ENCODE measurements at places on chromosomes 13 and 19.

DNA sequence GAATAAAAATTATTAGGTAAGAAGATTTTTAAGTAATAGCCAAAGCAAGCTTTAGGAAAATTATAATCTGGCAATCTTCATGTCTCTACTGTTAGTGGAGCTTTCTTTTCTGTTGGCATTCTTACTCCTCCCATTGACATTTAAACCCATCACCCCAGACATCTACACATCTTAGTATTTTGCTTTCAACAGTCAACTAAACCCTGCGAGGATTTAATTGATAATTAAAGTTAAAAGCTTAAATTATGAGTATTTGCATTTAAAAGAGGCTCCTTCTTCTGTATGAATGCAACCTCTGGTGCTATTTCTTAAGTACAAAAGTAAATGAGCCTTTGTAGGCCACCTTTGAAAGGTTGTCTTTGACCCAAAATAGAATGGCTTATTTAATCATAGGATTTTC lies 148.1 kb downstream of the DACH1 start:
- no peak for DNase-seq

GRCh38 chr13:100039740-100040139 lies 49.2 kb upstream of the PCCA start:
- DNase-seq = no peak

DNA sequence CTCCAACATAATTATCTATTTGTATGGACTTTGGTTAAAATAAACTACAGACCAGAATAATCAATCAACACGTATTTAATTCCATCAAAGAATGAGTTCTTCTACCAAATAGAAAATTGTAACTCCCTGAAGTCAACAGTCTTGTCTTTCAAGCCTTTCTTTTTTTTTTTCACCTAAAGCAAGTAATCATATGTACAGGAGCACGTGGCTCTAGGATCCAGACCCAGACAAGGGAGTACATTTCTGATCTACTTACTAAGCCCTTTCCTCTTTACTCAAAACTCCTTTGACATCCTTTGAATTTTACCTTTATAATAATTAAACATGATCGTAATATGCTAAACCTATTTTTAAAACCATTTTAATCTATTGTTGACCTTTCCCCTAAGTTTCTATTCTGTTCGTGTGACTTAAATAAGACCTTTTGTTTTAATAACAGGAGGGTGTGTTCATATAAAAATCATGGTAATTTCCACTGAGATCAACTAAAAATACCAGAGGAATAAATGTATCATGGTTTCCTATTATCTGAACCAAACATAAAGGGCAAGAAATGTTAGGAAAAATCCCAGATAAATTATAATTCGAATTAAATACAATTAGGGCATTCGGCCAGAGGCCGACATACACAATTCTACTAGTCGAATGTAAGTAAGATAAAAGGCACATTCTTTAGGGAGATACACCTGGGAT lies 1.7 kb downstream of the SLC7A1 start:
- no peak for DNase-seq

- DNase-seq = no peak
These were observed 35.6 kb upstream of the TFDP1 start for GRCh38 chr13:113548778-113549621.

GRCh38 chr19:46220038-46220615 lies 9.4 kb upstream of the IGFL1 start:
- no peak for DNase-seq

DNA sequence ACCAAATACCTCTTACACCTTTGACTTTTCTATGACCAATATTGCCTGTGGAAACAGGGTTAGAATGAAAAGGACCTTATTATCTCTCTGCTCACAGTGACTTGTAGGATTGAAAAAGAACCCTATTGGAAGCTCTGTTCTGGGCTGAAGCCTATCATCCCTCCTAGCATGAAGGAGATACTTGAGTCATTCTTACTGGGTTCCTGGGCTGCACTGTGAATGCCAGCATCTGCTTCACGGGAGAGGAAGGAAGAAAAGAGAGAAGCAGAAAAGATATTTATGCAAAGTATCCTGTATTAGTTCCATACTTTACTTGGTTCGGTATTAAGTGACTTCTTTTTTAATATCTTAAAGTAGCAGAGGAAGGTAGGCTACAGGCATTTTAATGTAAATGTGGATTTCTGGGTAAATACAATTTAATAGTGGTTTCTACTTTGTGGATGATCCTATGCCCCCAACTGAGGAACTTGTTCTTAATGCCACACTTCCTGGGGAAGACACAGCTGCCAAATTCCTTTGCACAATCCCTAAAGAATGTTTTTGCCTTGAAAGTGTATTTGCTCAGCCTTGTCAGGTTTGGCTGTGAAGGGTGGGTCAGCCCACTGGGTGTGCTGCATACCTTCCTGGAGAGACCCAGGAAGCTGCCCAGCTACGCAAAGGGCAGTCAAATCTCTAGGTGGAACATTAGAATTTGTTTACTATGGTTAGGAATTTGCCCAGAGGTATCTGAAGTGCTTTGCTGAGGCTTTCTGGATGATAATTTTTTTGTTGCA lies 13.7 kb upstream of the SCEL start:
- DNase-seq = peak; percentile 34

- DNase-seq = no peak
These were observed 98.5 kb upstream of the SOX1 start for GRCh38 chr13:111968336-111969010.

GRCh38 chr19:44806291-44806690 lies 2.6 kb upstream of the BCAM start:
- no peak for DNase-seq

DNA sequence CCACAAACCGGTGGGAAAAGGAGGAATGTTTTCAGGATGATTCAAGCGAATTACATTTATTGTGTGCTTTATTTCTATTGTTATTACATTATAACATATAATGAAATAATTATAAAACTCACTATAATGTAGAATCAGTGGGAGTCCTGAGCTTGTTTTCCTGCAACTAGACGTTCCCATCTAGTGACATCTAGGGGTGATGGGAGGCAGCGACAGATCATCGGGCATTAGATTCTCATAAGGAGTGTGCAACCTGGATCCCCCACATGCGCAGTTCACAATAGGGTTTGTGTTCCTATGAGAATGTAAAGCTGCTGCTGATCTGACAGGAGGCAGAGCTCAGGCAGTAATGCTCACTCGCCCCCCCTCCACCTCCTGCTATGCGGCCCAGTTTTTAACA lies 54.5 kb downstream of the SPTBN4 start:
- DNase-seq = peak; percentile 43

DNA sequence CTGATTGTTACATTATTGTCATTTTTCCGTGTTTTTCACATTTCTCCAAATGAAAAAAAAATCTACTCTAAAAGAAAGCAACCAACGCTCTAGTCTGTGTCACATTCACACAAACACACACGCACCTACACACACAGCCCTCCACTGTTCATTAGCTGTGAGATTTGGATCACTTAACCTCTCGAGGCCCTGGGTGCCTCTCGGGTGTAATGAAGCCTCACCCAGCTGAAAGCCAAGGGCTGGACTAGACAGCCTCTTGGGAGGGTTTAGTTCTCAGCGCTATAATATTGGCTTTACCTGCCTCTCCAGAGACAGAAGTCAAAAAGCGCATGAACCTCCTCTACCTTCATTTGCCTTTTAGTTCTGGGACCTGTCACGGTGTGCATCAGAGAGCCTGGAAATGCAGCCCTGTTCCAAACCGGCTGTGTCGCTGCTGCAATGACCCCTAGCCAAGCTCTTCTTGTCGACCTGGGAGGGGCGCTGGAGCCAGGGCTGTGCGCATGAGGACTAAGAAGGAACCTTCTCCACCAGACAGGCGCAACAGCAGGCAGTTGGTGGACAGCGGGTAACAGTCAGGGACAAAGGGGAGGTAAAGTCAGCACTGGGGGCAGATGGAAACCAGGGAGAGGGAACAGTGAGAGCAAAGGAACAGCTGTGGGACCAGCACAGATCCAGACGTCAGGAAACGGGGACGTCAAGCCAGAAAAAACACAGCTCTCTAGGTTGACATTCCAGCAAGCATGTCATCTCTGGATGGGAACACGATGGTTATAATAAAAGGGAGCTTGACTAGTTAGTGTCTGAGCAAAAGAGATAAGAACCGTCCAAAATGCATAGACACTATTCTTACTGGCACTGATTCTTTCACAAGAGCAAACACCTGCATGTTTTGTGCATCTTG lies 375.9 kb downstream of the EFNB2 start:
- no peak for DNase-seq

GRCh38 chr13:31485651-31486051 lies 253.7 kb upstream of the RXFP2 start:
- DNase-seq = no peak

DNA sequence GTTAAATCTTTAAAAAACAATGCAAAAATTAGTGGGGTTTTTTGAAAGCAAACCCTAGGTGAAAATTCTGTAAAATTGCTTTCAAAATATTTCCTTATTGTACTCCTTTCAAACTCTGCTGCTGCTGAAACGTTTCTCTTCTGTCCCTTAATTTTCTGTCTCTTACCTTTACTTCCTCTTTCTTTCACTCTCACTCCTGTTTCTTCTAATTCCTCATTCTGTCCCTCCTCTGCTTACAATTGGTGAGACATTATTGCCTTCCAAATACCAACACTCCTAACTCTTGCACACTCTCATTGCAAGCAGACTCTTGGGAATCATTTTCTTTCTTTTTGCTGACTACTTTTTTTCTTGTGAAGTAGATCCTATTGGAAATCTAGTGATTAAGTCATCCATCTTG lies 685.6 kb upstream of the SLITRK1 start:
- DNase-seq = no peak

GRCh38 chr13:19961924-19962323 lies 3.4 kb downstream of the ZMYM2 start:
- DNase-seq = no peak

- DNase-seq = no peak
These were observed 17.1 kb upstream of the WASF3 start for GRCh38 chr13:26540334-26540733.

DNA sequence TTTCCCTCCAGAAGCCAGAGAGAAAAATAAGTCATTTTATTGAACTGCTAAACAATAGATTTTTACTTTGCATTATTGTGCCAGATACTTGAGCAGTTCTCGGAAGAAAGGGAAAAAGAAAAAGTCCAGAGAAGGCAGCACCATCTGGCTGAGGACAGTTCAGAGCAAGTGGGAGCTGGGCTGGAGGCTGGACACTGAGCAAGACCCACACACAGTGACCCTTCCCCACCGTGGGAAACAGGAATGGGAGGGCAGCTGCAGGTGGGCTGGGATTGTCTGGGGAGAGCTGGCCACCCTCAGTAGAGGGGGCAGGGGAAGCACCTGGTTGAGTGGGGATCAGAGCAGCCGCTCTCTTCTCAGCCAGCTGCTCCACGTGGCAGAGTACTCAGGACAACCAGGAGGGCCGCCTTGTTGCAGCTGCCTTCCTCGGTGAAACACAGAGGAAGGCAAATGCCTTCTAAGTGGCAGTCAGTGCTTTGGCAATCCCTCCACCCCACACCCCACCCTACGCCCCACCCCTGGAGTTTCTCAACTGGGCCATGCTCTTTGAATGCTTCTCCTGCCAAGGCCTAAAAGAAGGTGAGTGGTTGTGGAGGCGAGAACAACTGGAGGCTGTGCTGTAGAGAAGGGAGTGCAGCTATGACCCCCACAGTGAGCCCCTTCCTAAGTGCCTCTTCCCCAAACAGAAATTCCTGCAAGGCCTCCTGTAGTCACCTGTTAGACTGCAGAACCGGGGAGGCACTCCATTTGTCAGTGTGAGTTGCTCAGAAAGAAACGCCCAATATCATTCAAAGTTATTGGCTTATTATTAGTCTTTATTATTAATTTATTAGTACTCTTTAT lies 179.3 kb downstream of the ZIC5 start:
- DNase-seq = no peak

GRCh38 chr19:52734331-52734892 lies 432 bp downstream of the ZNF611 start:
- DNase-seq = peak; percentile 1

DNA sequence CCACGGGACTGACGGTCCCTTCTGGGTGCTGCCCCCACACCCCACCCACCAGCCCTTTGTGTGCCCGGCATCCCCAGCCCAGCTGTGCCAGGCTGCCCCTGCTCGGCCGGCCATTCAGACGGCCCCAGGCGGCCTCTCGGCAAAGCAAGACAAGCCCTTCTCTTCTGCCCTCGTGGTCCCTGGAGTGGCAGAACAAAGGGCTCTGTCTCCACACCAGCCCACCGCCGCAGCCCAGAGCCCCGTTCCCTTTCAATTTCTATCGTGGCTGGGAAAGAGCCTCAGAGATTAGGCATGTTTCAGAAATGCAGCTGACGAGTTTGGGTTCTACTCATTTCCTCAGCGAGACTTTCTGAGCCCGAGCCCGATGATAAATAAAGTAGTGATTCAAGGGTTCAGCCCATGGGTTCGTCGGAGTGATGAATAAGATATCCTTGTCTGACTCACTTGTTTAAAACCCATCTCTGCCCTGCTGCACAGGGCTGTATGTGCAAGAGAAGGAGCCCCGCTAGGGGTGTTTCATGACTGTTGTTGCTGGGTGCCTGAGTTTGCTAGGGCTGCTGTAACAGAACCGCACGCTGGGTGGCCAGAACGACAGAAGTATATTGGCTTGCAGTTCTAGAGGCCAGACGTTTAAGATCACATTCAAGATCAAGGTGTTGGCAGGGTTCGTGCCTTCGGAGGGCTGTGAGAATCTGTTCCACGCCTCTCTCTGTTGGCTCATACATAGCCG lies 4.3 kb downstream of the MYO9B start:
- DNase-seq = peak; percentile 98

DNA sequence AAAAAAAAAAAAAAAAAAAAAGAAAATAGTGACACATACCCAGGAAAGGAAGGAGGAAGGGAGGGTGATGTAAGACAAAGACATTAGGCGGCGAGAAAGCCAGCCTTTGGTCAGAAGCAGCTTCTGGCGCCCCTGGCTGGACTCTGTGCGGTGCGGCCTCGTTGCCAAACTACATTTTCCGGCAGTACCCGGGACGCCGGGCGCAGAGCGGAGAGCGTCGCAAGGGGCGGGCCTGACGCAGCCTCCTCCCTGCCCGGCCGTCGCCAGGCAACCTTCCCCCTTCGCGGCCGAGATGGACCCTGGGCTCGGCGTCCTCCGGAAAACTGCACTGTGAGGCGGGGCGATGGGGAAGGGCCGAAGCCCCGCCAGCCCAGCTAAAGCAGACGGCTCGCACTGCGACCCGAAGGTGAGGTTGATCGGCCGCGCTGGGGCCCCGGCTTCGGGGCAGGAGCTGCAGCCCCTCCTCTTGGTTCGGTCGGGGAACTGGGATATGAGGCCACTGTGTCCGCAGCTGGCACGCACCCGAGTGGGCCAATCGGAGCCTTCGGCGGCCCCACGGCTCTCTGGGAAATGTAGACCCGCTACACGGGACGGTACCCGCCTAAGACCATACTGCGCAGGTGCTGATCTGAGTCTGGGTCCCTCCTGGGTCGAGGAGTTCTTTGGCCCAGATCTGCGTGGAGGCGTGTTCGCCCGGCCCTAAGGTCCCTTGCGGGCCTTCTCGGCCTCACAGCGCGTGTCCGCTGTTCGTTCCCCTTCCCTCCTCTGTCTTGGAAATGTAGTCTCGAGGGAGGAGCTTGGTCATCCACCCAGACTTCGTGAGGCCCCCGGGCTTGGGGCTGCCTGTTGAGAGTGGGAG lies 2.3 kb upstream of the MZF1 start:
- DNase-seq = peak; percentile 91

- peak; percentile 81 for DNase-seq
These were observed 215.3 kb downstream of the KLF5 start for GRCh38 chr13:73274147-73274546.

- DNase-seq = no peak
These were observed 395.8 kb upstream of the KLF12 start for GRCh38 chr13:74530011-74530410.
